Forelimb muscle (tissue), 1 donor: ENCODE measurements at places on chromosomes 4 and X.

GRCh38 chr4:118783887-118784286, 52.0 kb downstream of the SEC24D start:
- DNase-seq = no peak

GRCh38 chr4:112251019-112251643, 19.5 kb downstream of the AP1AR start:
- DNase-seq = no peak

DNA sequence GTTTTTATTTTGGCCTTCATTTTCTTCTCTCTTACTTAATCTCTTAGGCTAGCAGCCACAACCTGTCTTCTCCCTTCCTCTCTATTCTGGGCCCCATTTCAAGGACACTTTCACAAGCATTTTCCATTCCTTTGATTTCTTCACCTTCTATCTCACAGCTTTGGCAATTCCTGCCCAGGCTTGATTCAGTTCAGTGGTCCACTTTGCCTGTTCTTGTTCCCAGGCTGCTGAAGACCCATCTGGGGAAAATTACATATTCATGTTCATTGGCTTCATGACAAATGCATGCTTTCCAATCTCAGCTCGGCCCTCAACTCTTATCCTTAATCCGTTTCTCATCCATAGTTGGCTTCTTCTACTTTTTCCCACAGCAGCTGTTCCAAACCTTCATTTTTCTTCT, 38.7 kb upstream of the LPAR4 start:
- peak; percentile 77 for DNase-seq

DNA sequence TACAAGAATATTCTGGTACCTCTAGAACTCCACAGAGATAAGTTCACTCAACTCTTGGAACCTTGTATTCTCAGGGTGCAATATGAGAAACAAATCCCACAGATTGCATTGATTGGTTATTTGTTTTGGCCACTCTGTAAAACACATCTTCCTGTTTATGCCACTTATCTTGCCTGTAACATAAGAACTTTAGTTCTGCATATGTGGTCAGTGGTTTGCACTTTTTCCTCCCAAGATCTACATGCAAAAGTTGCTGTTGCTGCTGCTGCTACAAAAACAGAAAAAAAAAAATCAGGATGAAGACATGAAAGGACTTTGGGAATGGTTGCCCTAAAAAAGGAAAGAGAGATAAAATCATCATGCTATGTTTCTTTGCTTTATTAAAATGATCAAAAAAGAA, 9.6 kb downstream of the ODAPH start:
- no peak for DNase-seq

DNA sequence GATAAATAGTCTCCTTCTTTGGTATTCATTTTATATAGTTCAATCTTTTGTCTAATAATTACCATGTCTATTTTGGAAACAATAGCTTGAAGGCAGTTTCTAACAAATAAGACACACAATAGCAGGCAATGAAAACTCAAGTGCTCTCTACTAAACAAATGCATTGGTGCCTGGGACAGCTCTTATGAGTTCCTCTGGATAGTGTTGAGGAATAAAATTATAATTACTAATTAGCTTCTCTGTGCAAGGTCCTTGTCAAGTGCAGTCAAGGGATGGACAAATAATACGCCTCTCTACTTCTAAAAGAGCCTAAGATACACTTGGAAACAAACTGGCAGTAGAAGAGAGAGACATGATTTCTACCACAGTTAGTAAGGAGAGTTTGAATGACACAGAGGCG, 229.0 kb upstream of the GLRA2 start:
- DNase-seq = no peak
